ENCODE measurements at places on chromosomes 7 and 10. TPM values are rescaled to one million over a fixed set of nuclear protein-coding genes. Genes with fewer than 3 reads are reported as not detected.

GRCh38 chr7:71626206-71626605 lies 494.3 kb downstream of the GALNT17 start:
- DNase-seq: peak; percentile 16

DNA sequence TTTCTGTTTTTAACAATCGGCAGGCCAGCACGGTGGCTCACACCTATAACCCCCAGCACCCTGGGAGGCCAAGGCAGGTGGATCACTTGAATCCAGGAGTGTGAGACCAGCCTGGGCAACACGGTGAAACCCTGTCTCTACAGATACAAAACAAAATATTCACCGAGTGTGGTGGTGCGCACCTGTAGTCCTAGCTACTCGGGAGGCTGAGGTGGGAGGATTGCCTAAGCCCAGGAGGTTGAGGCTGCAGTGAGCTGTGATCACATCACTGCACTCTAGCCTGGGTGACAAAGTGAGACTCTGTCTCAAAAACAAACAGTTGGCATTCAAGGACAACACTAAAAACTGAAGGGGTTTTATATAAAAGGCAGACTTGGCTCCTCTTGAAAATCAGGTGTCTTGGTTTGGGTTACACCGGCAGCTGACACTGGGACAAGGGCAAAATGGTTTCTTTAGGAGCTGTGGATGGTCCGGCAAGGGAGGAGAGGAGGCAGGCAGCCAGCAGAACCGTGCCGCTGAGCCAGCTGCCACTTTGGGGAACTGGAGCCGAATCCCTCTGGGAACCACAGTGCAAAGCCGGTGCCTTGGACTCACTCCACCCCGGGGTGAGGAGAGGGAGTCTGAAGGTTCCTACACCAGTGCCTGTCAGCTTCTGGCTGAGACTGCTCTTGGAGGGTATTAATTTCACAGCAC lies 52.6 kb downstream of the CHST3 start:
- DNase-seq: no peak

DNA sequence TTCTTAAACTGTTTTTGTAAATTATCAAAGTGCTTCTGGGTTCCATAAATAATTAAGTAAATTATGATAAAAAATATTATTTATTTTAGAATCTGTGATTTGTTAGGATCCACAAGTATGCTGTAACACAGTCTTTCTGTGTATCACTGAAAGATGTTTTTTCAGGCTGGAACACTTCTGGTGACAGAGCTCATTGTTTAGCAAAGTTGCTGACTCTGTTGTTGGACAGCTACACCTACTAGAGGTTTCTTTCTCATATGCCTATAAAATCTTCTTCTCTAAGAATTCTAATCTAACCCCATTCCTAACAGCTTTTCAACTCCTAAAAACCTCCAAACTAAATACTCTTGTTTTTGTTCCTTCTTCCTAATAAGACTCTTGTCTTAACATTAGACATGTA lies 176.8 kb downstream of the THSD7A start:
- DNase-seq: no peak

IFIT3 gene
- total RNA-seq: 0.24 TPM

DNA sequence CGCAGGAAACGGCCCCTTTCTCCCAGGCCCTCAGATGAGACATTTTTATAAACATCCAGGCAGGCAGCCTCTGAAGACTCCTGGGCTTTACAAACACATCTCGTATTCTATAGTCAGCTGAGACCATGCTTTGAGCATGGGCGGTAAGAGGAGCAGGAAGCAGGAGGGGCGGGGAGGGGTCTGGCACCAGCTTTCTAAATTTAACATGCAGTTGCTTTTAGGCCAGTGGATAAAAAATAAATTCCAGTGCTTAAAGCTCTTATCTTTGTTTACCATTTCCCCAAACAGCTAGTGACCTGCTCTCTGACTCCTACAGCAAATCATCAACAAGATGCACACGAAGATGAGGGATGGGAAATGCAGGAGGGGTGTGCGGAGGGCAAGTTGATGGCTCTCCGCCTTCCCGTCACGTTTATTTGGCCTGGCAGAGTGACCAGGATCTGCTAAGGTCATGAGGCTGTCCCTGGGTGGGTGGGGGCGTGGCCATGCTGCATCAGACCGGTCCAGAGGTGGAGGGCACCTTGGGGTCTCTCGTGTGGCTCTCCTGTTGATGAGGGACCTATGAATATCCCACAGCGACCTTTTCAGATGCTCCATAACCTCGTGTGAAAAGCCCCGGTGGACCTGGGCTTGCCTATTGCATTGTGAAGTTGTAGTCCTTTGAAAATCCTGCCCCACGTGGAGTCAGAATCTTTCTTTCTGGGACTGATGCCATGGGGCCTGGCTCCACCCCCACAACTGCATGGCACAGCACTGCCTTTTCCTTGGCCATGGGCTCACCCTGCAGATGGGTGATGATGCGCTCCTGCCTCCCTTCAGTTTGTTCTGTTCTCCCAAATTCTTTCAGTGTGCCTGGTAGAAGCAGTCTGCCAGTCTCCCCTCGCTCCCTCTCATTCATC lies 67.5 kb downstream of the PARP12 start:
- DNase-seq: peak; percentile 72

DNA sequence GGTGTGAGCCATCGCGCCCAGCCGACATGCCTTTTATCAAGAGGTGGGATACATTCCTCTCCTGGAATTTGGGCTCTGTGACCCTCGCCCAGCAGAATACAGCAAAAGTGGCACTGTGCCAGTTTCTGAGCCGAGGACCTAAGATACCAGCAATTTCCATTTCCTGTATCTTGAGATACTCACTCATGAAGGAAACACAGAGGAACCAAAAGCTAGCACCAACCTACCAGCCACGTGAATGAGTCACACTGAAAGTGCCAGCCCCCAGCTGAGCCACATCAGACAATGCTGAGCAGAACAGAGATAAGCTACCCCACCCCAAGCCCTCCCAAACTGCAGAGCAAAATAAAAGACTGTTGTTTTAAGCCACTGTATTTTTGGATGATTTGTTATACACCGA lies 56.3 kb downstream of the CACUL1 start:
- DNase-seq: peak; percentile 82

DNA sequence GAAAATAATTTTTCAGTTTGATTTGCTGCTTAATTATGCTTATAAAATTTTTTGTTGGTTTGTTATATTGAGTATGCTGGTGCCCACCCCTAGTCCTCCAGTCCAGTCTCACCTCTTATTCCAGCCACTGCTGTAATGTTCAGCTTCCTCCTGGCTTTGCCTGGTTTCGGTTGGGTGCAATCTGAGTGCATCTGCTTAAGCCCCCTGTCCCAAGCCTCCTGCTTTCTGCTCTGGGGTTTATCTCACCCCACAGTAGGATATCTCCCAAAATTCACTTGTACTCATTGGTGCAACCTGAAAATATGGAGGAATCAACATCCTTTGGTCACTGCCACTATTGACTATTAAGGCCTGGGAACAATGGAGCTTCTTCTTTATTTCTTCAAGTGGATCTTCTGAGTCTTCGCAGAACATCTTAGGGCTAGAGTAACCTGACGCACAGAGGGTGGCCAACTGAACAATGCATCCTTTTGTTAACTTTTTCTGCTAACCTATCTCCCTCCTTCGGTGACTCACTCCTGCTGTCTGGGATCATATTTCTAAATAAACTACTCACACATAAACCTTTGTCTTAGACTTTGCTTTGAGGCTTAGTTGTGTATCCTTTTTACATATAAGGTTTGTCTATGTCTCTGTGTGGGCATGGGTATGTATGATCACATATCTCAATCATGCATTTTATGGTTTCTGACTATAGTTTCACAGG lies 19.1 kb upstream of the SOSTDC1 start:
- DNase-seq: peak; percentile 83

GRCh38 chr10:10596256-10596655 lies 421.4 kb upstream of the CELF2 start:
- no peak for DNase-seq

- DNase-seq: no peak
Measured at GRCh38 chr7:26898891-26899290, 34.5 kb upstream of the SKAP2 start.

DNA sequence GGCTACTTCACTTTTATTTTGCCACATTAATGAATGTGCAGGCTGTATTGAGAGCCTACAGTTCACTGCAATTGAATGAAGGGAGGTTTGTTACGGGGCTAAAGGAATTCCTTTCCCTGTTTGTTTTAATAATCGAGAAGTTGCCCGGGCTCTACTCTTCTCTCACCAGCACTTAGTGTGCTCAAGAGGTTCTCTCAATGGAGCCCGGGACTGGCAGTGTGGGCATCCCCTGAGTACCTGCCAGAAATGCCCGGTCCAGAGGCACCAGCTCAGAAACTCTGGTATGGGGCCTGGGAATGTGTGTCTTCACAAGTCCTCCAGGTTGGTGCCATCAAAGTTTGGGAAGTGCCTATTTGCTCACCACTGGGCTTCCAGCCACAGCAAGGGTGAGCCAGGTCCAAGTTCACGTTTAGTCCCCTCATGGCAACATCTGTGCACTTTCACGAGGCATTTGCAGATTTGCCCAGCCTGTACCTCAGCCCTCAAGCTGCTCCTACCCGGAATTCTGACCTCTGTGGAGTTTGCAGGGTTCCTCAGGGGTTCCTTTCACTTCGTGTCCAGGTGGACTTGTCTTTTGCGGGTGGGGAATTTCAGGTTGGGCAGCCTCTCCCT lies 622.4 kb downstream of the SDK1 start:
- no peak for DNase-seq

SERPINE1 gene
- total RNA-seq: 1.6 TPM

DNA sequence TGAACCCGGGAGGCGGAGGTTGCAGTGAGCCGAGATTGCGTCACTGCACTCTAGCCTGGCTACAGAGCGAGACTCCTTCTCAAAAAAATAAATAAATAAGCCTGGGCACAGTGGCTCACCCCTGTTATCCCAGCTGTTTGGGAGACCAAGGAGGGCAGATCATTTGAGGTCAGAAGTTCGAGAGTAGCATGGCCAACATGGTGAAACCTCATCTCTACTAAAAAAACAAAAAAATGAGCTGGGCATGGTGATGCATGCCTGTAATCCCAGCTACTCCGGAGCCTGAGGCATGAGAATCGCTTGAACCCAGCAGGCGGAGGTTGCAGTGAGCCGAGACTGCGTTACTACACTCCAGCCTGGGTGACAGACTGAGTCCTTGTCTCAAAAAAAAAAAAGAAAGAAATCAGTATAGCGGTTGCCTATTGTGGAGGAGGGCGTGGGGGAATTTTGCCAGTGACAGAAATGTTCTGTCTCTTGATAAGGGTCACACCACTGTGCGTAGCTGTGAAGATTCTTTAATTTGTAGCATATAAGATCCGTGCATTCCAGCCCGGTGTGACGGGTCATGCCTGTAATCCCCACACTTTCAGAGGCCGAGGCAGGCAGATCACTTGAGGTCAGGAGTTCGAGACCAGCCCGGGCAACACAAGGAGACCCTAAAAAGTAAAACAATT lies 17.9 kb upstream of the EIF3B start:
- DNase-seq: no peak

Measured in cardiac muscle cell (in vitro differentiated cells and primary cell).